ENCODE measurements at places on chromosomes 13 and 19.

DNA sequence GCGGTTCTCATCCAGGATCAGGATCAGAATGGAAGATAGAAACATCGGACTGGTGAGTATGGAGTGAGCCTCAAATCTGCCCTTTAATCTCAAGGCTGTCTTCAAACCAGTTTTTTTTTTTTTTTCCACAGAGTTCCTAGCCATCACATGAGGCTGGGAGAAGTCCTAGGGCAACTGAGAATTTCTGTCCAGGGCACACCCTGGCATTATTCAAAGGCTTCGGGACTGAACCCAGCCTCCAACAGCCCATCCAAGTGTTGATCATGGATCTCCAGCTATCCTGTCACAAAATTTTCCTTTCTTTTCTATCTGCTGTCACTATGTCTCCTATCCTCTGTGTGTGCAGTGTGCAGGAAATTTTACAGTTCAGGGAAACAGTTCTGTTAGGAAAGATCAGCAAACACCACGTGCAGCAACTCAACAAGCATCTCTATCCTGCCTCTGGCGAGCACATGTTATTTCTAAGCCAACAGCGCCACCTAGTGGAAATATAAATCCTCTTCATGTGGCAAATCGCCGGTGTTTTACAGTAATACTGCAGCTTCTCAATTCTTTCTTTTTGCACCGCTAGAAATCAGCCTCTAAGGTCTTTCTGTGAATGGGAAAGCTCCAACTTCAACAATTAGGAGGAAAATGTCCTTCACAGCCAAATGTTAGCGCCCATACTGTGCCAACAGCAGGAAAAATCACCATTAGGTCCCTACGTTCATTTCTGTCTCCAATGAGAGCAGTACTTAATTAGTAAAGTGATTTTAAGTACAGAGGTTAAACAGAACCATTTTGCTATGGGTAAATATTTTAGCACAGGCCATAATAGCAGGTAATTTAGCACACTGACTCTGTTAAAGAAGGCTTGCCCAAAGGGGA, 21.4 kb upstream of the ZNF181 start:
- DNase-seq, result peak; percentile 82

DNA sequence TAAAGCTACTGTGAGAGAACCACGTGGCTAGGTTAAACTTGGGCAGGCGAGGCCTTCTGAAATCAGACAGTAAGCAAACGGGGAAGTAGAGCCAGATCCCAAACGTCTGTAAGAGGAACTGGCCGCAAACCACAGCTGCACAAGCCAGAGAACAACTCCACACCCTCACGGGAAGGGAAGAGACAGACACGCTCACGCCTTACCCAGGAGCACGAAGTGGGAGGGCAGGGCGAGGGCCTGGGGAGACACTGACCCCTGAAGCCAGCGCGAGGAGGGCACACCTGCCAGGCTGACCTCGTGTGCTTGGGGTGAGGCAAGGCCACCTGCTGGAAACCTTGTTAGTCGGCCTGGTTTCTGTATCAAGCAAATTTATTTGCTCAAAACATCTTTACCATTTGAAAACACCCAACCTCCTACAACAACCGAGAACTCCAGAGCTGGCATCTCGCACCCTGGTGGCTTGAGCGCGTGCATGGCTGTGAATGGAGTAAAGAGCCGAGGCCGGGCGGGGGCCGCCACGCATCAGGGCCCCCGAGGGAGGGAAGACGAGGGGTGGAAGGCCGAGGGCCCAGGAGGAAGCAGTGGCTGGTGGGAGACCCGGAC, 7.3 kb downstream of the POLR2E start:
- DNase-seq, result no peak

GRCh38 chr19:34332027-34332760, 32.8 kb upstream of the GPI start:
- DNase-seq, result no peak

- DNase-seq, result peak; percentile 78
Measured at GRCh38 chr13:63184693-63185092, 1769.0 kb upstream of the PCDH20 start.

GRCh38 chr13:78241278-78241919, 322.8 kb upstream of the EDNRB start:
- DNase-seq, result peak; percentile 46

- DNase-seq, result no peak
Measured at GRCh38 chr13:100336795-100337516, 248.1 kb downstream of the PCCA start.

Measured in fibroblast of mammary gland (primary cell).